ENCODE measurements at places on chromosomes 16 and 17. TPM values are rescaled to one million over a fixed set of nuclear protein-coding genes. Genes with fewer than 3 reads are reported as not detected.

Gene CDH5
- total RNA-seq, result 3.6 TPM

Gene ZG16B
- total RNA-seq, result 1.4 TPM

Gene ZNRF1
- total RNA-seq, result 27.5 TPM

Gene DCTPP1
- total RNA-seq, result 12.5 TPM

Gene CLEC19A
- not detected for total RNA-seq

Gene TBC1D3K
- not detected for total RNA-seq

Gene FBXO39
- 0.52 TPM for total RNA-seq

Gene EPN3
- 0.26 TPM for total RNA-seq

Gene MSLN
- not detected for total RNA-seq

Gene DOC2A
- 2.7 TPM for total RNA-seq

Gene HOXB7
- total RNA-seq, result 13.2 TPM

Gene DHRS7C
- not detected for total RNA-seq

Gene B4GALNT2
- total RNA-seq, result not detected

Gene BLTP2
- total RNA-seq, result 79.1 TPM

Gene SLC52A1
- not detected for total RNA-seq

Gene PCTP
- 17.6 TPM for total RNA-seq

Gene SBK1
- total RNA-seq, result under 0.01 TPM

Gene OR3A3
- total RNA-seq, result not detected

Gene LPO
- total RNA-seq, result not detected

Gene MYH8
- total RNA-seq, result not detected

Gene PRAC2
- not detected for total RNA-seq

Gene ST6GALNAC2
- 2.5 TPM for total RNA-seq

Gene ZDHHC1
- total RNA-seq, result 9.7 TPM

Gene NPIPB13
- total RNA-seq, result 0.13 TPM

All from epithelial cell of alveolus of lung (primary cell).